NCI-H2081 (cell line): ENCODE measurements at places on chromosomes 5 and 9.

- DNase-seq: no peak
Observed at GRCh38 chr9:129054163-129054851, 17.9 kb downstream of the MIGA2 start.

DNA sequence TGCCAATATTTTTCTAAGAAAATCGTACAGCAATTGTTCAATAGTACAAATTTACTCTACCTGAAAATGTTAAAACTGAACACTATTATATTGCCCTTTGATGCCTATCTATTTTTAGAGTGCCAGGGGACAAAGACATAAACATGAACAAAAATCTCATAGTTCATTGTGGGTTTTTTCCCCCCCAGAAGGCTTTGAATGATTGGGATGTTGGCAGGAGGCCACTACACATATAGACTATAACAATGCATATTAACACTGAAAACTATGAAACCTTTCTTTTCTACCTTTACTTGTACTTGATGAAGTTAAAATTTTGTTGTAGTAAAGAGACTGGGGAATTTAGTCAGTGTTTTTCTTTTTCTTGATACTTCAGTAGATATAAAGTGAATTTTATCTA, 12.5 kb downstream of the PRDM6 start:
- no peak for DNase-seq

DNA sequence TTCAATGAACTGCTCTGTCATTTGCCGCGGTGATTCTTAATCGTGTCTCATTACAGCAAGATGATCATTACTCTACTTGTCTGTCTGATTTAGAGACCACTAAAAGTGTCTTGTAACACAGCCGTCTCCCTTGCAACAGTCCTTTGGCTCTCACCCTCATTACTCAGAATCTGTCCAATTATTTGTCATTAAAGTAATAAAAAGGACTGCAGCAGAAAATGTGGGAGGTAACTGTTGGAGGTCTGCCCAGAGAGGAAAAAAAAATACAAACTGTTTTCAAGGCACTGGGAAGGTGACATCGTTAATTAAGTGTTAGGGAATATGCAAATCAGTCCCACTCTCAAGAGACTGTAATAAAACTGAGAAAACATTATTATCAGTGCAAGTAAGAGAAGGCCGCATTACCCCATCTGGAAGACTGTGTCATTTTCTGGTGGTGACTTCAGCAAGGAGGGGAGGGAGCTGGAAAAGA, 281.0 kb downstream of the RASEF start:
- DNase-seq: peak; percentile 41

DNA sequence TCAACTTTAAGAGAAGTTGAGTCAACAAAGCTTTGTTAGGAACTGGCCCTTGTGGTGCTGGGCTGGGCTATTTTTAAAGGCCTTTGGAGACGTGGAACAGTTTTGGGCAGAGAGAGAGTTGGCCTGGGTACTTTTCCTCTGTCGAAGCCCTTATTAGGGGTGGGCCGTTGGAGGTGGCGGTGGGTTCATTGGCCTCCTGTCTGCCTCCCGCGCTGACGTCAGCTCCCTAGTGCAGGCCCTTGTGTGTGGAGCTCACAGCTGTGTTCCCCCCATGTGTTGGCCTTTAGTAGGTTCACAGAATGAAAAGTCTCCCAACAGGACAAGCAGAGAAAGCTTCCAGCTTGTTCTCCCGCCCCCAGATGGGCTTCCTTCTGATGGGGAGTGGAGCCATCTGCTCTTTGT, 2.7 kb downstream of the NCS1 start:
- DNase-seq: no peak

- no peak for DNase-seq
Observed at GRCh38 chr9:5441043-5441442, 3.3 kb upstream of the PLGRKT start.

- DNase-seq: no peak
Observed at GRCh38 chr5:41415242-41415641, 95.2 kb downstream of the PLCXD3 start.

- no peak for DNase-seq
Observed at GRCh38 chr9:75242426-75242825, 154.1 kb downstream of the OSTF1 start.

- peak; percentile 41 for DNase-seq
Observed at GRCh38 chr9:133560311-133560710, 25.8 kb downstream of the ADAMTSL2 start.

DNA sequence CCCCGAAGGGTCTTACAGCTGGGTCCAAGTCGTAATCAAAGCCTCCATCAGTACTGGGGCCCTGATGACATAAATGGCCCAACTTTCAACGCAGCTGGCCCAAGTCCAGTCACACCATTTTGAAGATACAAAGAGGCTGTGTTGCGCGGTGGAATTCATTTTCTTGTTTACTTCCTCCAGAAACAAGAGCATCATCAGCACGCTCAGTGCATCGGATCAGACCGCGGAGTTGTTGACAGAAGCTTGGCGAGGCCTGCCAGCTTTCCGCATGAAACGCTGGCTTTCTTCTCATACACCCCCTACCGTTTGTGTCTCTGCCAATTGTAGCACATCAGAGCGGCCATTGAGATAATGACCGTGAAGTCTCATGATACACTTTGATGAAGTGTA, 101.7 kb upstream of the SPATA31D4 start:
- peak; percentile 78 for DNase-seq

DNA sequence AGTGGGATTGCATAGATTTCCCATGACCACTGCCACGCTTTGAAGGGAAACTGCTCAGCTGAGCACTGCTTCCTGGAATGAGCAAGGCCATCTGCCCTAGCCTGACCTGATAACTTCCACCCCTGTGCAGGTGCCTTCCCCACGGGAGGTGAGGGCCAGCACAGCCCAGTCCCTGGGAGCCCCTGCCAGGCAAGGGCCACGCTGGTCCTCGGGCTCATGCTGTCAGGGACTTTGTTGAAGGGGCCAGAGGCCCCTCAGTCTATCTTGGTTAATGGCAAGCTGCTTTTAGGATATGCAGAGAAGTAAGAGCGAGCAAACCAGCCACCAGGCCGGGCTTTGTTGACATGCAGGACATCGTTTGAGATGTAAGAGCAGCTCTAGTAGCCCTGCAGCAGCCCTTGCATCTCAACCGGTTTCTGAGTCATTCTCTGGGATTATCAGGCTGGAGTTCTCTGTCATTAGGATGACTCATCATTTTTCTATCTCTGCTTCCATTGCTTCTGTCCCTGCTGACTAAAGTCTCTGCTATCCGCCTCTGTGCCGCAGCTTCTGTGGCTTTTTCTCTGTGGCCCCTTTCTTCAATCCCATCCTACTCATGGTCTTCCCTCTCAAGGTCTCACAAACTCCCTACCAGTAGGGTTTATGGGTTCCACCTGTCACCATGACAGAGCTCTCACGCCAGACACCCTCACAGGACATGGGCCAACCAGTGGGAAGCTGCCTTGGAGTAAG, 30.6 kb upstream of the IQGAP2 start:
- no peak for DNase-seq

DNA sequence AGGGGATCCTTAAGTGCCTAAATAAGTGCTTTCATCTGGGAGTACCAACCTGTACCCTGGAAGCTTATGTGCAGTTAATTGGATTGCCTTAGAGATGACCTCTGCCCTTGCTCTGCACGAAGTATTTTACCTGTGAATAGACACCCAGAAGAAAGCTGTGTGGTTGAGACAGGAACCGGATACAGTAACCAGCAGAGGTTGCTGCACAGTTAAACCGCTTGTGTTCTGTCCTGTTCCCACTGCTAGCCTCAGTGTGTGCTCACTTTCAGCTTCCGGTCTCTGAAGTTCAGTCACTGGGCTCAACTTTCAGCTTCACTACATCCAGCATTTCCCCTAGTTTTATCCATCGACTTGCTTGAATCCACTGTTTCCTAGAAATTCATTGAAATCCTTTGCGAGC, 185.3 kb downstream of the FAM170A start:
- DNase-seq: no peak

GRCh38 chr5:148913985-148914431, 87.6 kb downstream of the ADRB2 start:
- no peak for DNase-seq

DNA sequence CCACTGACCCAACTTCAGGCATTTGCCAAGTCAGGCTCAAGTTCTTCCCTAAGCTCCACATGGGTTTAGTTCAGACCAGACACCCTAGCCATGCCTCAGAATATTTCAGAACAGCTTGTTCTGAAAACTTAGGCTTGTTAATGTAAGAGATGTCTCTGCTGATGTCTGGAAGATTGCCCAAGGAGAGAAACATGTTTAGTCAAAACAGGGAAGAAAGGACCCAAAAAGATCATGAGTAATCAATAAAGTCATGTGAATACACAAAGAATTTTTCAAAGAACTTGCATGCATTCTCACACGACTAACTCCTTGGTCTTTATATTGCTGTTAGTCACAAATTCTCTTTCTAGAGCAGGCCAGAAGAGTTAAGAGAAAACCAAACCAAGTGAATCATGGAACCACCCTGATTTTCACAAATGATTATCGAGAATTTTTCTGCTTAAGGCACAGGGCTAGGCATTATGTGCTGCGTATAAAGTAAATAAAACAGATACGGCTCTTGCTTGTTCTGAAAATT, 158.1 kb upstream of the HMHB1 start:
- no peak for DNase-seq

GRCh38 chr9:114033397-114034103, 44.5 kb downstream of the AMBP start:
- DNase-seq: no peak
